HepG2 (cell line): ENCODE measurements at places on chromosomes 1 and 21. TPM values are rescaled to one million over a fixed set of nuclear protein-coding genes. Genes with fewer than 3 reads are reported as not detected.

DNA sequence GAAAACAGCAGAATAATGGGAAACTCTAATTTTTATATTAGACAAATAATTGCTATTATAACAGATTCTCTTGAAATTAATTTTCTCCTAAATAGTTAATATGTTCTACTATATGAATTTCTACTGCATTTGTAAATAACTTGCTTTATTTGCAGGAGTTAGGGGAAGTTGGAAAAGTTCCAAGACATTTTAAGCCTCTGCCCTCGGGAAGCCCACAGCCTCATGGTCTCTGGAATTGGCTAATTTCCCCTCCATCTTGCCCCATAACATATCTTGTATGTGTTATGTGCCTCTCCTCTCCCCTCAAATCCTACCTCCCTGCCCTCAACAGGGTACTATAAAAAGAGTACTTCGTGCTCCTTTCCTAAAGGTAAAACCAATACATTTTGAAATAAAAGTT is 271.4 kb upstream of the NR5A2 start:
- no peak overlapping the region for H3K4me3 ChIP-seq
- H3K27me3 ChIP-seq = no peaks in the 10 kb centered on the region
- no peak for DNase-seq
- no peaks in the 10 kb centered on the region for H3K36me3 ChIP-seq
- no peak overlapping the region for H3K27ac ChIP-seq
- H3K4me1 ChIP-seq = no peaks in the 10 kb centered on the region

- H3K27me3 ChIP-seq = peaks cover 13% of the 10 kb centered on the region; the same call in 1 of the 3 replicates
- H3K4me3 ChIP-seq = peak overlapping the region; percentile 86
- H3K27ac ChIP-seq = peak overlapping the region; percentile 87
- peaks cover 55% of the 10 kb centered on the region for H3K4me1 ChIP-seq
Measured at GRCh38 chr1:1573843-1574720, 581 bp downstream of the SSU72 start.

DNA sequence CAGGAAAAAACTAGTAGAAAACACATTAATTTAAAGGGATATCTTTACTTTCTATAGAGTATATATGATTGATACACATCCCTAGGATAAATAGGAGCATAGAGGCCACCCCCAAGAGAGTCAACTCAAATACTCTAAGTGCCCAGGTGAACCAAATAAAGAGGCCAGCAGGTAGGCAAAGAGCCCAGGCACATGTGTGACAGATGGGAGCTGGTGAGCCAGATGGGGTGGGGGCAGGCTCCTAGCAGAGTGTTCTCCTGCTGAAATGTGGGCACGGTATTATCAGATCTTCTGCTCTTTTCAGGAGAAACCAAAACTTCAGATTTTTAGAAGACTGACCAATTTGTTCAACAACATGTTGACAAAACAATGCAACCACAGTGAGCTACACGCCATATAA is 333.4 kb upstream of the PKN2 start:
- no peaks in the 10 kb centered on the region for H3K4me1 ChIP-seq
- H3K4me3 ChIP-seq = no peak overlapping the region

- no peaks in the 10 kb centered on the region for H3K36me3 ChIP-seq
- no peak for DNase-seq
- H3K27ac ChIP-seq = no peak overlapping the region
- no peaks in the 10 kb centered on the region for H3K4me1 ChIP-seq
- no peak overlapping the region for H3K4me3 ChIP-seq
Measured at GRCh38 chr1:60984062-60984799, 98.1 kb upstream of the NFIA start.

DNA sequence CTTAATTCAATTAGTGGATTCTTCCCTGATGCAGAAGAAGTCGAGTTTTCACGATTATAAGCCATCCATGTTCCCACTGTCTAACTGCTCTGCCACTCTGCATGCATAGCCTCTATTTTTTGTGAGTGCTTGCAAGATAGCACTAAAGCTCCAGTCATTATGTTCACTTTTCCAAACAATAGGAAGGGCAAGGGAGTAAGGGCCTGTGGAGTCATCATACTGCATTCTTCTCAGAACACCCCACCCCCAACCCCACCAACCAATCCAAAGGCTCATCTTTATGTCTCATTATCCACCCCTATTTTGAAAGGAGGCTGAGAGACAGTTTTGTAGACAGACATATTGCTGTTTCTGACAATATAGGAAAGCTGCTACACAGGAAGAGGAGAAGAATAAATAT is 471.7 kb upstream of the ADGRL2 start:
- H3K27ac ChIP-seq = no peak overlapping the region
- no peaks in the 10 kb centered on the region for H3K36me3 ChIP-seq
- H3K27me3 ChIP-seq = no peaks in the 10 kb centered on the region; the same call in 1 of the 2 replicates
- DNase-seq = no peak

The FALEC gene
- polyA plus RNA-seq = 0.20 and 0.33 TPM in 2 replicates

The OR2T2 gene
- not detected in 2 replicates for polyA plus RNA-seq

The S100A14 gene
- polyA plus RNA-seq = 7.7 and 10.8 TPM in 2 replicates

DNA sequence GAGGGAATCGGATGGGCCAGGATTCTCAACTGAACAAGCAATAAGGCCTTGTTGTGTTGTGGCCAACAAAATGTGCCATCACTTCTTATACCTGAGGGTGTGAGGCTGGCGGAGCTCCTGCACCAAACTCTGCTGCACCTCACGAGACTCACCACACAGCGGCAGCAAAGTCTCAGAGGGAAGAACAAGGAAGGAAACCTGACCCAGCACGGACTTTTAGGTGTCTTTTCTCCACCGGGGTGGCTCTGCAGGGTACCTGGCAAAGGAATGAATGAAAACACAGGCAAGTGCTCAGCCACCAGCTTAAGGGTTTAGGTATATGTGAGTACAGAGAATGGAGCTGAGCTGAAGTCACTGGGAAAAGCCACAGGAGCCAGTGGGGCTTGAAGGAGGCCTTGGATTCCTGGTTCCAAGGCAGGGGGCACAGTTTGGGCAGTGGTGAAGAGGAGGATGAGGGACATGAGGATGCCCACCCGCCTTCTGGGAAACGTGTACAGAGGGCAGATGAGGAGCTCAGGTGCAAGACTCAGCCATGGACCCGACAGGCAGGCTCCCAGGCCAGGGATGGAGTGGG is 31.1 kb upstream of the HSD3B1 start:
- H3K36me3 ChIP-seq = no peaks in the 10 kb centered on the region
- peak; percentile 46 for DNase-seq
- H3K4me1 ChIP-seq = 0 out of 2 replicates have a peak, but pooled peaks cover 5% of the 10 kb centered on the region
- H3K4me3 ChIP-seq = peak overlapping the region; percentile 6; the same call in 1 of the 2 replicates
- H3K27me3 ChIP-seq = 0 out of 3 replicates have a peak, but pooled peaks cover 3% of the 10 kb centered on the region

GRCh38 chr1:3190256-3191041 is 121.4 kb downstream of the PRDM16 start:
- peaks cover 24% of the 10 kb centered on the region for H3K4me1 ChIP-seq
- no peak for DNase-seq
- no peak overlapping the region for H3K27ac ChIP-seq
- no peak overlapping the region for H3K4me3 ChIP-seq

- no peak for DNase-seq
- no peaks in the 10 kb centered on the region for H3K36me3 ChIP-seq
- H3K27ac ChIP-seq = no peak overlapping the region
- no peaks in the 10 kb centered on the region for H3K27me3 ChIP-seq
Measured at GRCh38 chr1:30444850-30445249, 278.5 kb downstream of the MATN1 start.

The PCAT6 gene
- polyA plus RNA-seq = 4.1 and 4.4 TPM in 2 replicates

The OR10R2 gene
- not detected in 2 replicates for polyA plus RNA-seq

The SPRR1B gene
- polyA plus RNA-seq = not detected in 2 replicates

DNA sequence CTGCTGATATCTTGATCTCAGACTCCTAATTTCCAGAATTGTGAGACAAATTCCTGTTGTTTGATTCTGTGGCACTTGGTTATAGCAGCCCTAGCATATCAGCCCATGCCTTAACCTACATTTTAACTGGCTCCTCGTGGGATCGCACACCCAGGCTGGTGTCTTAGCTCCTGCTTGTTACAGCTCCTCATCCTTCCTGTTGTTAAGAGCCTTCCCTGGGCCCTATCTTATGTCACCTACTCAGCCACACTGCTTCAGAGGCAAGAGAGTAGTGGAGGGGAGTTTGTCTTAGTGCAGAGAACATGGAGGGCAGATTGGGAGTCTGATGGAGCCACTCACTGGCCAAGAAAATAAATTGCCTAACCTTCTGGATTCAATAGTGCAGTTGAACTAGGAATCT is 131.0 kb downstream of the ROR1 start:
- H3K4me1 ChIP-seq = no peaks in the 10 kb centered on the region
- DNase-seq = no peak
- no peak overlapping the region for H3K27ac ChIP-seq
- H3K27me3 ChIP-seq = no peaks in the 10 kb centered on the region
- no peak overlapping the region for H3K4me3 ChIP-seq

DNA sequence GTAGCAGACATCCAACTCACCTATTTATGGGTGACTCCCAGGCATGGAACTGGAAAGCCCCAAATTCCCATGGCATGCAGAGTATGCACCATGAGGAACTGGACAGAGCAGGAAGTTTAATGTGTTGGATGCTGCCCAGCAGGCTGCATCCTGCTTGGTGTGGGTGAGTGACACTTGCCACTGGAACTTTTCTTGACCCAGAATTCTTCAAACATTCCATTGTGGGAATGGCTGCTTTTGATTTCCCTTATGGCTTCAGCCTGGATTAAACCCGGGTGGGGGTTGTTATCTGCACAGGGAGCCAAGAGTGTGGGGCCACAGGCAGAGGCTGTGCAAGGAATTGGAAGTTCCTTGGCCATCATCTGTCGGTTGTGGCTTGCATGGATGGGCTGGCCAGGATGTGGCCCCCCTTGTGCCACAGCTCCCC is 26.9 kb upstream of the BACE2 start:
- H3K4me1 ChIP-seq = no peaks in the 10 kb centered on the region
- H3K27me3 ChIP-seq = peaks cover 6% of the 10 kb centered on the region; the same call in 1 of the 2 replicates
- H3K36me3 ChIP-seq = no peaks in the 10 kb centered on the region
- H3K27ac ChIP-seq = no peak overlapping the region
- H3K4me3 ChIP-seq = no peak overlapping the region

- no peaks in the 10 kb centered on the region for H3K27me3 ChIP-seq
- H3K4me3 ChIP-seq = no peak overlapping the region
- H3K27ac ChIP-seq = no peak overlapping the region
- H3K36me3 ChIP-seq = no peaks in the 10 kb centered on the region
- peaks cover 9% of the 10 kb centered on the region for H3K4me1 ChIP-seq
Measured at GRCh38 chr1:209620487-209620884, 31.7 kb downstream of the LAMB3 start.
